ENCODE measurements at places on chromosomes 7 and 10.

- DNase-seq = no peak
Measured at GRCh38 chr7:108335269-108335918, 120.8 kb downstream of the NRCAM start.

DNA sequence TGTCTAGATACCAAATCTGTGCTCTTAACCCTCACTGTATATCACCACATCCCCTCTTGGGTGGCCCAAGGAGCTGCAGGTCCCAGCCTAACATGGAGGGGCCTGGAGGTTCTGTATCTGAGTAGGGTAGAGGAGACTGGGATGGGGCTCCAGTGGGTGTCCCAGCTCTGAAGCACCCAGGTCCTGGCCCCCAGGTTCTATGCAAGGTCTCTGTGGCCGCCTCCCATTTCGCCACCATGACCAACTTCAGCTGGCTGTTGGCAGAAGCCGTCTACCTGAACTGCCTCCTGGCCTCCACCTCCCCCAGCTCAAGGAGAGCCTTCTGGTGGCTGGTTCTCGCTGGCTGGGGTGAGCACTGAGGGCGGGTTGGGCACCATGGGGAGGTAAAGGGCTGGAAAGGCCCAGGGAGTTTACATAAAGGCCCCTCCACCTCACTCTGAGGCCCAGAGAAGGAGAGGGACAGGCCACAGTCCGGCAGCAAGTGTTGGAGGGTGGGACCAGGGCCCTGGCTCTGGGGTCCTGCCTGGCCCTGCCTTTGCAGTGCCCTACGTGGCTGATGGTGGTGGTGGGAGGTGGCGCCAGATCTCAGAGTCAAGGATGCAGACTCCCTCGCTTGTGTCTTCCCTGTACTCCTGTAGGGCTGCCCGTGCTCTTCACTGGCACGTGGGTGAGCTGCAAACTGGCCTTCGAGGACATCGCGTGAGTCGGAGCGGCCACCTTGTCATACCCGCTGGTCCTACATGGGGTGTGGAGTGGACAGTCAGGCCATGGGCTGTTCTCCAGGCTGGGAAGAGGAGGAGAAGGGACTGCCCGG is 10.2 kb downstream of the GHRHR start:
- no peak for DNase-seq

GRCh38 chr10:132921818-132922807 is 20.3 kb downstream of the CFAP46 start:
- DNase-seq = no peak

DNA sequence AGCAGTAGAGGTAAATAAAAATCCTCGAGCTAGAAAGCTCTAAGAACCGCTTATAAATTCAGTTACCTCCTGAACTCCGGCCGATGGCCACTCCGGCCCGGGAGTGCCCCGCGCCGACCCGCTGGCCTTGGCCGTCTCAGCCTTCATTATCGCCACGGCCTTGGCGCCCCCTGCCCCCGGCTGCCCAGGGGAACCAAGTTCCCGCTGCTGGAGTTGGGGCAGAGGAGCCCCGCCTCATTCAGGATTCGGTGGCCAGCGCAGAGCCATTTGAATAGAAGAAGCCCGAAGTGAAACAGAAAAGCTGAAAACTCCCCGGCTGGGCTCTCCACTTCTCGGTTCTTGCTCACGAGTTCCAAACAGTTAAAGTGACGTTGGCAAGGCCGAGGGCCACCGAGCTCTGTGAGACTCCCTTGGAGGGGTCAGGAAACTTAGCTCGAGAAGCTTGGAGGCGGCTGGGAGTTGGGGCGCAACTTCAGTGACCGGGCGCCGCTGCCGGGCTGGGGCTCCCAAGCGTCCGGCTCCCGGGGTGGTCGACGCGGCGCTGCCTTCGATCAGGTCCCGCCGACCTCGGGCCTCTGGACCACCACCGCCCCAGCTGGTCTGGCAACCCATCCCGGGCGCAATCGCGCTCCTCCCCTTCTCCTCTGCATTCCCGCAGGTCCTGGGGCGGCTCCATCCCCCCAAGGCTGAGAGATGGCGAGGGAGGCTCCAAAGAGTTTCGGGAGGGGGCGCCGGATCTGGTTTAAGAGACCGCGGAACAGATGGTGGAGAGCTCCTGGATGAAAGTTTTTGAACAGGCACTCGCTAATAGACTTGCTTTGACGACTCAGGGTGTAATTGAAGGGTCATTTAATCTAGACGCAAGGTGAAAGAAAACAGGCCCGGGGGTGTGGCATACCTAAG is 5.8 kb upstream of the FEZF1 start:
- DNase-seq = no peak

DNA sequence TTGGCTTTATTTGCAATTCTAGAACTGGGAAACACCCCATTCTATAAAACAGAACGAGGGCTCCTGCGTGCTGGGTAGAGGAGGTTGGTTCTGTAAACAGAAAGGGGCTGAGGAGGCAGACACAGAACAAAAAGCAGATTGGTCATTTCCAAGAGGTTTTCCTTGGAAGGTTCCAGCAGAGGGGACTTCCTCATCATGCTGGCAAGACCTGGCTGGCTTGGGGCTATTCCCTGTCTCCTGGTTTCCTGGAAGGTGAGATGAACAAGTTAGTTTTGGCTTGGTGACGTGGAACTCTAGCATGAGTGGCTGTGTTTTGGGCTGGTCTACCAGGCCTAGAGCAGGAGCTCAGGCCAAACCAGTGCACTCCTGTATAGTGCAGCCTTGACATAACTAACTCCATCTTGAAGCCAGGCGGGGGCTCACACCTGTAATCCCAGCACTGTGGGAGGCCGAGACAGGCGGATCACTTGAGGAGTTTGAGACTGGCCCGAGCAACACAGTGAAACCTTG is 26.1 kb upstream of the DNAJB6 start:
- DNase-seq = no peak

- DNase-seq = peak; percentile 54
Measured at GRCh38 chr7:131555552-131556052, 826 bp downstream of the PODXL start.

DNA sequence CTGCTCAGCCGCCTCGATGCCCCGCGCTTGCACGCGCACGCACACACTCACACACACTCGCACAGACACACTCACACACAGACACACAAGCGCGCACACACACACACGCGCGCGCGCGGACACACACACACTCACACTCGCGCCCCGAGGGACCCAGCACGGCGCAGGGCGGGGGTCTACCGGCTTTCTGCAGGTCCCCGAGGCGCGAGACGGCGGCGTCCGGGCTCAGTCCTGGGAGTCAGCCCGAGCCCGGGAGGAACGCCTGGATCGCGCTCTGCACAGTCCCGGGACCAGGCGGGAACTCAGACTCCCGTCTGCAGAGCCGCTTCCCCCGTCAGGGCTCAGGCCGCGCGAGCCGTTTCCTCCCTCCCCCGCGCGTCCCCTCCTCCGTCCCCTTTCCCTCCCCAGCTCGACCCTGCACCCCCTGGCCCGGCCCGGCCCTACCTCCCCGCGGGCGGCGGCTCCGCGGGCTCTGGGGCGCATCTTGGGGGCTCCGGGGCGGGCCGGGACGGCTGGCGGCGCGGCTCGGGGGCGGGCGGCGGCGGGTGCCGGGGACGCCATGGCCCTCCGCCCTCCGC is 464 bp downstream of the DENND2A start:
- peak; percentile 50 for DNase-seq

- DNase-seq = peak; percentile 77
Measured at GRCh38 chr7:100632951-100633717, 8.2 kb downstream of the TFR2 start.

DNA sequence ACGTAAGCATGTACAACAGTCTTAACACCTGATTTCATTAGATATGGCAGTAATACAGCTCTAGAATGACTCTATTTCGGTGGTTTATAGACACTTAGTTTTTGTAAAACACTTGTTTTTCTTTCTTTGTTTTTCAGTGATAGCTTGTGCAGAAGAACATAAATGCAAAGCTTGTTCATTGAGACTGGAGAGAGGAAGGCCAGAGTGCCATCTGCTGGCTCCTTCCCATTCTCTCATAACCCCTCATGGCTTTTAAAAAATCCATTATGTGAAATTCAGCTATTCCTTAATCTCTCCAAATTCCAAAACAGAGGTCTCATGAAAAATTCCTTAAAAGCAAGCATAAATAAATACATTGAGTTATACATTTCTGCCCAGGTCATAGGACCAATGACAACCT is 76.3 kb downstream of the CACNB2 start:
- DNase-seq = no peak

Measured in B cell (primary cell).